Stimulated activated CD8-positive, alpha-beta memory T cell treated with anti-CD3 and anti-CD28 coated beads, Interleukin-7, amount 100 ng/mL, for 4 hours (primary cell): ENCODE measurements at places on chromosomes 1 and 21.
A peak's percentile ranks its signal among the peaks of the same experiment; 100 is the strongest.

GRCh38 chr1:35556484-35557117, 602 bp downstream of the KIAA0319L start:
- no peak for DNase-seq

DNA sequence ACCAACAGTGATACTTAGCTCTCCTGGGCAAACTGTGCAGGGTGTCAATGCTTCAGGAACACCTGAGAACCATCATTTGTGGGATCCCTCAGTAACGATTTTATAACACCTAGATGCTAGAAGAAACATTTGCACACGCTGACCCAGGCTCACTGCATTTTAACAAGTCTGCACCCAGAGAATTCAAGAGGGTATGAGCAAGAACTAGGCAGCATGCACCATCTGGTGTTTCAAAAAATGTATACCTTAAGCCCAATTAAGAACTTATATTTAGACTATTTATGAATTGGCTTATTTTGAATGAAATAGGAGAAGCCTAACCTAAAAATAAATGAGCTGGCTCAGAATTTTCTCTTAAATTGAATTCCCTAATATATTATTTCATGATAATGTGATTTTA, 400.5 kb downstream of the GPATCH2 start:
- no peak for DNase-seq

GRCh38 chr1:8349961-8350360, 32.0 kb downstream of the SLC45A1 start:
- no peak for DNase-seq

- no peak for DNase-seq
These were observed 134.4 kb downstream of the LEPR start for GRCh38 chr1:65554829-65555228.

GRCh38 chr1:87719658-87720057, 391.0 kb downstream of the LMO4 start:
- no peak for DNase-seq

DNA sequence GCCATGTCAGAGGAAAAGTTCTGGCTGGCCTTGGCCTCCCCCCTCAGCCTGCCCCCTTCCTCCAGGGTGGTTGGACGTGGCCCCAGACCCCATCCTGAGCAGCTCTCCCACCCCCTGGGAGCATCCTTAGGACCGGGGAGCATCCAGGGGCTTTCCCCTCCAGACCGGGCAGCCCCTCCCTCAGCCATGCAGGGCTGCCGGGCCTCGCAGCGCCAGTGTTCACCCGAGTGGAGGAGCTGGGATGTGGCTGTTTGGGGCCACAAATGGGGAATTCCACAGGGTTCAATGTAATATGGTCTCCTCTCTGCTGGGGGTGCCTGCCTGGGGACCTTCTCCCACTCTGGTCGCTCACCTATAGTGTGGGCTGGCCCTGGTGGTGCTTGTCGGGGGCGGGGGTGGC, 4.2 kb upstream of the PFKL start:
- DNase-seq, result no peak

DNA sequence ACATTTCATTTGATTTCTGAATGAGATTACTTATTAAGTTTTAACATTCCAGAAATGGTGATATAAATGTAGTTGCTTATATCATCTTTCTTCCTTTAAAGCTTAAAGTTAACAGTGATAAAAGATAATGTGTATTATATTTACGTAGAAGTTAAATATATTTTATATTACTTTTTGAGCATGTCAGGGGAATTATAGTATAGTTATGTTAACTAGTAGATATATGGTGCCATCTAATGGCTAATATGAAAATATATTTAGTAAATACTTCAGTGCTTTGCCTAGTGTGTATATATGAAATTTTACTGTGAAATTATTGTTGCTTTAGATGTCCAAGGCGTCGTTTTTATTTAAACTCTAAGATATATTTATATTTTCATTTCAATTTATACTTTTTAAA, 51.5 kb downstream of the SYT14 start:
- no peak for DNase-seq

GRCh38 chr1:151918819-151919610, 9.7 kb upstream of the THEM4 start:
- DNase-seq, result no peak

- no peak for DNase-seq
These were observed 327.2 kb upstream of the CXADR start for GRCh38 chr21:17185674-17186073.

DNA sequence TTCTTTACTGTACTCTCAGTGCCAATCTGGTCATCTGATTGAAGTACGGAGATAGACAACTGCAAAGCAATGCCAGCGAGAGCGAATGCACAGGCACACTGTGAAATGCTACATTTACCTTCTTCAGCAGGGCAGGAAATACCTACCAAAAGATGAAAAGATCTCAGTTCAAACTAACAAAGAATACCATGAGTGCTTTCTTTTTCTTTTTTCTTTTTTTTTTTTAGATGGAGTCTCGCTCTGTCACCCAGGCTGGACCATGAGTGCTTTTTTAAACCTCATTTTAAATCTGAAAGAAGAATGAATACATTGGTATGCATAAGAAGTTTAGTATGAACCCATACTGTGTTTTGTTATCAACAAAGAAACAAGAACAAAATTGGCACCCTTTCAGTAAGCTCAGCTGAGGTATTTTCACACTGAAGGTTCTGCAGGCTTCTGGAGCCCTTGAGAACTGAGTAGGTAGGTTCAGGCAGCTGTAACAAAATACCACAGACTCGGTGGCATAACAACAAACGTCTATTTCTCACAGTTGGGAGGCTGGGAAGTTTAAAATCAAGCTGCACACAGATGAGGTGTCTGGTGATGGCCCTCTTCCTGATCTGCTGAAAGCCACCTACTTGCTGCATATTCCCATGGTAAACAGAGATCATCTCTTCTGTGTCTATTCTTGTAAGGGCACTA, 1.7 kb upstream of the CHI3L2 start:
- DNase-seq, result no peak

DNA sequence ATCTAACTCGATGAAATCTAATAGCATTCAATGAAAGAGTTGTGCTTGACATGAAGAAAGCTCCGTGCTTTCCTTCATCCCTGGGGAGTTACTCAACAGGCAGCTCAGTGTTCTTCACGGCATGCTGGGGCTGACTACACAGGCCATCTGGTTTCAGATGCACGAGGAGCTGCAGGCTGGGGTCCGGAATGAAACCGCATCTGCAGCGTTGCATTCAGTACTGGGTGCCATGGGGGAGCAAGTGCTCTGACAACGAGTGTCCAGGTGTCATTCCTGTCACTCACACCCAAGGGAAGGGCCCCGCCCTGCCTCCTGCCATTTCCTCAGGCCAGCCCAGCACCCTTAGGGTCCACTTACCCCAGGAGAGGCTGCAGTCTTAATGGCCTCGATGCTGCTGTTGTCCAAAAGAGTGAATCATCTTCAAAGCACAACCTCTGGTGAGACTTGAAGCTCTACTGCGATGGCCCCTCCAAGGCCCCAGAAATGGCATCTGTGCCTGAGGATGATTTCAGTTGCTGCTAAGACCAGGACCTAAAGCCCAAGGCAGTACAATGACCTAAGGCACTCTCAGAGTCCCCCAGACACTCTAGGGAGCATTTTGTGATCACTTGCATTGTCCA, 61.4 kb downstream of the STUM start:
- no peak for DNase-seq

DNA sequence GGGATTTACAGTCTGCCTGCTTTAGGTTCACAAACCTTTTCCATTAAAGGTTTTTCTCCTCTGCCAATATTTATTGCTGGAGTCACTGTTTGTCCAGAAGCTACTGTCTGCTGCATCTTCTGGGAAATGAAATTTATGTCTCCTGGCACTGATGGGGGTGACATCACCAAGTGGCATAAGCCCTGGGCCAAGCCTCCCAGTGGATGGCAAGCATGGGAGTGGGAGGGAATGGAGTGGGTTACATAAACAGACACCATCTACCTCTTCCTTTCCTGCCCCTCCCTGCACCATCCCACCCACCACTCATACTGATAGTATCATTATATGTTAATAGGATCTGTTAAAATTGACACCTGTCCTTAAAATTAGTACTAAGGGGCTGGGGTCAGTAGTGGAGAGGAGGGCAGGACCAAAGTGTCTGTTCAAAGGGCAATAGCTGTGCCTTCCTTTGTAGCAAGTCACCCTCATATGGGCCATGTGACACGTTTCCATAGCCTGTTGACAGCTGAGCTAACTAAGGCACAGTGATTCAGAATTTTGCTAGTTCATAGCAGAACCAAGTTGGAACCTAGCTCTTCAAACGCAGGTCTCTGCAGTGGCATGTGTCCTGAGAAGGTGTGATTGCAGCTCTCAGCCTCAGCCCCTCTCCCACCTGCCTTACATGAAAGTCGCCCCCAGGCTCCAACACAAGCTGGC, 71.0 kb downstream of the MAB21L3 start:
- no peak for DNase-seq

- no peak for DNase-seq
These were observed 25.2 kb upstream of the AGO1 start for GRCh38 chr1:35857830-35858229.

GRCh38 chr1:179953974-179954492, 577 bp upstream of the CEP350 start:
- peak; percentile 5 for DNase-seq

DNA sequence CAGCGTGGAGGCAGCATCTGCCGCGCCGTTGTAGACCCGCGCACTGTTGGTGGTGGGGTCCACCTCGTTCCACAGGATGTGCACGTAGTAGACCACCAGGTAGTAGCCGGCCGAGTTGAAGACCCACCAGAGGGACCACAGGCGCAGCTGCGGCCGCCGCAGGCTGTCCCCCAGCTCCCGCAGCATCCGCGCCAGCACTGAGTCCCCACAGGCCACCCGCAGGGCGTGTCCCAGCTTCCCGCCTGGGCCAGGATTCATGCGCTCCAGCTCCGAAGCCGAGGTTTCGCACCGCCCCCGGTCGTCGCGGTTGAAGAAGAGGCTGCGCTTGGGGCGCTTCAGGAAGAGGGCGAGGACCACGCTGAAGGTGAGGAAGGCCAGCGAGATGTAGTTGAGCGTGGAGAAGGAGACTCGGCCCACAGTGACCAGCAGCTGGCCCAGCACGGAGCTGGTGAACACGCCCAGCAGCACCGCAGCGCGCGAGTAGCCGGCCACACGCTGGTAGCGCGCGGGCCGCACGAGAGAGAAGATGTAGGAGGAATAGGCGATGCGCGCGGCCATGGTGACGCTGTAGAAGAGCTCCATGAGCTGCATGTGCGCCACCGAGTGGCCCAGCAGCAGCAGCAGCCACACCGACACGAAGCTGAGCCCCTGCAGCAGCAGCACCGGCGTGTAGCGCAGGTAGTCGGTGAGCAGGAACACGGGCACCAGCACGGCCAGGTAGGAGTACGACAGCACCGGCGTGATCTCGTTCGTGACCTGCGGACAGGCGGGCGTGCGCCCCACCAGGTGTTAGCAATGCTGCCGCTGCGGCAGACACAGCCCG, 10.6 kb downstream of the SLC19A1 start:
- DNase-seq, result no peak

DNA sequence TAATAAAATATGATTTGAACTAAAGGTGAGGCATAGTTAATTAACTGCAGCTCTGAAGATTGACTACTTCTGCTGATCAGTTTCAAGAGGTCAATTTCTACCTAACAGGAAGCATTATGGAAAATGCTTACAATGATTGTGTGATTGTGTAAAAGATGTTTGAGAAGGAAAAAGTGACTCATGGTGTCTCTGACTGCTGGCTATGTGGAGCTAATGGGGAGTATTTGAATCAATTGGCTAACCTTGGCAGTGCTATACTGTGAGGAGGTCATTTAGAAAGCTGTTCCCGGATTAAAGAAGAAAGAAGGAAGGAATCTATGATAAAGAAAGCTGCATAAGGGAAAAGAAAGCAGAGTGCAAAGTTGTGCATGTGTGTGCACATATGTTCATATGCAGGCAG, 376.5 kb downstream of the ADGRL2 start:
- DNase-seq, result no peak

DNA sequence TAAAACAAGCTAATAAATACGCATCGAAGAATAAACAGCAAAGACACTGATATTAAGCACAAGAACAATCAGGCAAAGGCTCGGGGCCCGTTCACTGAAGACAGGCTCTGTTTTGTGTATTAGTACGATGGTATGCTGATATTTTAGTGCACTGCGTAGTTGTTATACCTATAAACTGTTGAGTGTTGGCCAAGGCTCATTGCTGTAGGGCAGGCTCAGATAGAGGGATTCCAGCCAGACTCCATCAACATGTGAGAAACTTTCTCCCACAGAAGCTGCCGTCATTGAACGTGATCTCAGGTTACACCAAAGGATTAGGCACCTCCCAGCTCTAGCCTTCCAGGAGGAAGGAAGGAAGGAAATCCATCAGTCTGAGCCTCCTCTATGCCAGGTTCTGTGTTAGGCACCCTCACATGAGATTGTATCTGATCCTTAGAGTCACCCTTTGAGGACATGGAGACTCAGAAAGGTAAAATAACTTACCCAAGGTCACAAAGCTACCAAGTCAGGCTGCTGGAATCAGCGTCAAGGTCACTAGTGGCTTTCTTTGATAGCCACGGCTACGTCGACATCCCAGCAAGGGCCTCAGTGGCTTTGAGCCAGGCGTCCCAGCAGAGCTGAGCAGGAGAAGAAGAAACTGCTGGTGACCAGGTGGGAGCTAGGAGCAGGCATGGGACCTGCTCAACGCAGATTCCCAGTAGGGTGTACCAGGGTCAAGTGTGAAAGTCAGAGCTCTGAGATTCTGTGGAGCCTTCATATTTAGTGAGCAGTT, 14.8 kb downstream of the BCAR3 start:
- DNase-seq, result no peak

DNA sequence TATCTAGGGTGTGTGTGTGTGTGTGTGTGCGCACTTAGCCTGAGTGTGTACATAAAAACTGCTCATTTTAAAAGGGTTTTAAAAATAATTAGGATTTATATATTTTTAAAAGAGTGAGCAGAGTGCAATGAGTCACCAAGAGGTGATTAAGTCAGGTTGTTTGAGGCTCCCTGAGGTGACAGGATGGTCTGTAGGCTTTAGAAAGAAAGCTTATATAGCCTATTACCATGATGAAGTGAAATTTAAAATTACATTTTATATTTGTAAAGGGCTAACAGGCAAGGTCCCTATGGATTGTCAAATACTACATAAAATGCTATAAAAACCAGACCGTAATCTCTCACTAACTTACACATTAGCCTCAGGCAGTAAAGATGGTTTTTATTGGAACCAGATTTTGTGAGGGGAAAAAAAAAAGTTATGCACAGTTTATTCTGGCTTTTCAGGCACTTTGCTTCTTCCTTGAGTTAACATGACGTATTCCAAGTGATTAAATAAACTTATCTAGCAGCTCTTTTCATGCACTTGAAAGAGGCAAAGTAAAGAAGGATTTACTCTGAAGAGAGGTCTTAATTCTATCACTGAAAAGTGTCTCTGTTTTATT, 711.7 kb upstream of the PTBP2 start:
- DNase-seq, result no peak

- no peak for DNase-seq
These were observed 38.7 kb downstream of the COL18A1 start for GRCh38 chr21:45443595-45444181.
